ENCODE measurements at places on chromosomes 2 and 18. TPM values are rescaled to one million over a fixed set of nuclear protein-coding genes. Genes with fewer than 3 reads are reported as not detected.

Gene ACVR2A
- 5.6 TPM for polyA plus RNA-seq

Gene TNFRSF11A
- 0.33 TPM for polyA plus RNA-seq

Gene PLGLB2
- 0.78 TPM for polyA plus RNA-seq

Gene KCNG2
- not detected for polyA plus RNA-seq

GRCh38 chr2:206379266-206379665 lies 64.1 kb upstream of the ADAM23 start:
- H3K4me1 ChIP-seq, result peaks cover 8% of the 10 kb centered on the region
- no peaks in the 10 kb centered on the region for H3K27me3 ChIP-seq
- H3K4me3 ChIP-seq, result no peak overlapping the region
- H3K27ac ChIP-seq, result peak overlapping the region; percentile 31
- no peak for DNase-seq
- no peaks in the 10 kb centered on the region for H3K36me3 ChIP-seq

DNA sequence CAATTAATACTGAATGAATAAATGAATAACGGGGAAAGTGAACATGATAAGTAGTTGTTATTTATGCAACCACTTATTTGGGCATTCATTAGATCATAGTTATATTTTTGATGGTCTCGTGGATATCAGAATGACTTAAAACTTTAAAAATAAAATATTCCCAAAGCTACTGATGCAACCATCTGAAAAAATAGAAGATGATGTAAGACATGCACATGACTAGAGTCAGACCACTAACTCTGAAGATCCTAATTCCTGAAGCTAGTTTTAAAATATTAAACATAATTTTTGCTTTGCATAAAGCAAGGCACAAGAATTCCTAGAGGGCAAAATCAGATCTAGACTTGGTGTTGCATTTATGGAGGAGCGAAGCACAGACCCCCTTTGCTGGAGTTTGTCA lies 616.1 kb downstream of the IRS1 start:
- no peaks in the 10 kb centered on the region for H3K4me1 ChIP-seq
- DNase-seq, result no peak
- no peaks in the 10 kb centered on the region for H3K27me3 ChIP-seq
- H3K36me3 ChIP-seq, result no peaks in the 10 kb centered on the region
- no peak overlapping the region for H3K4me3 ChIP-seq

GRCh38 chr2:84301717-84302116 lies 157.4 kb downstream of the SUCLG1 start:
- no peak overlapping the region for H3K4me3 ChIP-seq
- H3K27ac ChIP-seq, result no peak overlapping the region
- H3K36me3 ChIP-seq, result no peaks in the 10 kb centered on the region

- no peaks in the 10 kb centered on the region for H3K36me3 ChIP-seq
- H3K4me1 ChIP-seq, result peaks cover 8% of the 10 kb centered on the region
- H3K4me3 ChIP-seq, result no peak overlapping the region
- no peaks in the 10 kb centered on the region for H3K27me3 ChIP-seq
- H3K27ac ChIP-seq, result no peak overlapping the region
Measured at GRCh38 chr2:173753441-173753840, 211.7 kb downstream of the SP3 start.

DNA sequence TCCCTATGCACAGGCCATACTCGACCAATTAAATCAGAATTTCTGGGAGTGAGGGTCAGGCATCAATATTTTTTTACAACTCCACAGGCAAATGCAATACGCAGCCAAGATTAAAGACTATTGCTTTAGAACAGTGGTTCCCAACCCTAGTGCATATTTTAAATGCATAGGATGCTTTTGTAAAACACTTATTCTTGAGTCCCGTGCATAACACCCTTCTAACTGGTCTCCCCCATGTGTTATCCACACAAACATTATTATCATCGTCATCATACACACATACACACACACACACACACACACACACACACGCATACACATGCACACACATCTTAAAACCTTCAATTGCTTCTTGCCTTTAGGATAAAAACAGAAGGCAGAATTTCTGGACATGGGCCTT lies 145.0 kb upstream of the PELI1 start:
- H3K4me1 ChIP-seq, result peaks cover 22% of the 10 kb centered on the region
- no peaks in the 10 kb centered on the region for H3K27me3 ChIP-seq
- H3K36me3 ChIP-seq, result no peaks in the 10 kb centered on the region

DNA sequence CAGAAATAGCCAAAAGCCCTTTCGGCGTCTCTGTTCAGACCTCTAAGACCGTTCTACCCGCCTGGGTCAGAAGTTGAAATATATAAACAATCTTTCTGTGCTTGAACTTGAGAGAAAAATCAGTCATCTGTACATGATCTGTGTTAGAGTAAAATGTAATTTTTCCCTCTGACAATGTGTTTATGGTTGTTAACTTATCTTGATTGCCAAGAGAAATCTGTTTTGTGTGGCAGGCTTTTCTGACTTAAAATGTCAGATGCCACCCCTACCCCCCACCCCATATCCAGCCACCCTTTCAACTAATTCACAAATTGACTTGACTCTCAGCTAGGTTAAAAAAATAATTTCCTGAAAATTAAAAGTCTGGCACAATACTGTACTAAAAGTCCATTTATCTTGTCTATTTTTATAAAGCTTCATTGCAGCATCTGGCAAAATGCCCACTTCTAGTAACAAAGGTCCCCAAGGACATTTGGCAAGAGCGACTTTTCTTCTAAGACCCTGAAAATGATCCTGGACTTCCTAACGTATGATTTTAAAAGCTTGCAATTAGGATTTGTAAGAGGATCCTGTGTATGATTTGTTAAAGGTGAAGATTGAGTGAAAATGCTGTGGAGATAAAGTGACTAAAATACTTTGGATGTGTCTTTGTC lies 304.2 kb downstream of the EPHA4 start:
- H3K36me3 ChIP-seq, result no peaks in the 10 kb centered on the region
- H3K4me1 ChIP-seq, result peaks cover 7% of the 10 kb centered on the region
- H3K4me3 ChIP-seq, result no peak overlapping the region
- DNase-seq, result no peak
- no peak overlapping the region for H3K27ac ChIP-seq

DNA sequence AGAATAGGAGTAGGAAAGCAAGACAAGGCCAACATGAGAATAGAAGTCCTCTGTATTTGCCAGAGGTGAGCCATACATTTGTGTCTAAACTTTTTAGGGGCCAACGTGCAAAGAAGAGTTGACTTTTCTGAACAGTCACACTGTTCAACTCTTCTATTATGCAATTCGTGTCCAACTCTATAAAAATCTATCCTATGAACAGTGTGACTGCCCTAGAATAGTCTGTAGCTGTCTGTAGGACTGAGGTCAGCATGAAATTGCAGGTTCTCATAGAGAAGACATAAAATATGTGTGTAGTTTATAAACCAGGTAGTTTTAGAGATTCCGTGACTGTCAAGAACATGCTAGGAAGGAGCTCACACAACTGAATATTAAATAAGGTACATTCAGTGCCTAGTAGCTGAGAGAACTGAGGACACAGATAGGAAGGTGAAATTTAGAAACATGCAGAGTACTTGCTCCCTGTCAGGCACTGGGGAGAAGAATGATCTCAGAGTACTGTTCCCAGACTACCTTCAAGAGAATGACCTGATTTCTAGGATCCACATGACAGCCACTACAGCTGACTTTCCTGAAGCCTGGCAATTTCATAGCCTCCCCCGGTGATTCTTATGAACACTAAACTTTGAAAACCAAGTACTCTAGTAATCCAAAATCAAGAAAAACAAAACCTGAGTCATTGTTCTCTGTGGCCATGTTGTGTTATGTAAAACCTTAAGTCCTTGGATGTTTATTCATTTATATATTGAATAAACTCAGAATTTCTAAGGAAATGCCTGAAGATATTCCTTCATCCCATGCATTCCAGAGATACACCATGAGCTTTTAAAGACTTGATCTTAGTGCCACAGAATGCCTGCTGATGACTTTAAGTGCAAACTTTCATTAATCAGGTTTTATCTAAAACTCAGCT lies 201.5 kb upstream of the BOD1L2 start:
- H3K4me3 ChIP-seq, result no peak overlapping the region
- H3K27ac ChIP-seq, result peak overlapping the region; percentile 5
- H3K4me1 ChIP-seq, result peaks cover 8% of the 10 kb centered on the region
- H3K36me3 ChIP-seq, result no peaks in the 10 kb centered on the region
- no peaks in the 10 kb centered on the region for H3K27me3 ChIP-seq
- DNase-seq, result no peak

- no peak for DNase-seq
- H3K4me1 ChIP-seq, result peaks cover 92% of the 10 kb centered on the region
- H3K27ac ChIP-seq, result peak overlapping the region; percentile 71
- no peaks in the 10 kb centered on the region for H3K36me3 ChIP-seq
- no peak overlapping the region for H3K4me3 ChIP-seq
- H3K27me3 ChIP-seq, result no peaks in the 10 kb centered on the region
Measured at GRCh38 chr2:159090514-159091201, 122.2 kb downstream of the TANC1 start.

DNA sequence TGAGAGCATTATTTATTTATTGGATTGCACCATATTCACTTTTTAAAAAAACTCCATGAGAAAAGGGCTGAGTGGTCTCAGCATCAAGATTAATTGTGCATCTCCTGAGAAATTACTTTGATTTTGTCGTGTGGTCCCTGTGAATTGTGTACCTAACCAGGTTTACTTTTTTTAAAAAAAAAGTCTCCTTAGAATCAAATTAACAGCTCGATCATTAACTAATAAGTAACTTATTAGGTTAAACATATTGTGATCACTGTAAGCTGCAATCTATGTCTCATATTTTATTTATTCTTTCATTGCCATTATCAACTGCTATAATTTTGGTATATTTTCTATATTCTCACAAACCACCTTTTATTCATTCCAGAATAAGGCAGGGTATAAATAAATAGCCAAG lies 318.2 kb downstream of the ADCYAP1 start:
- H3K4me3 ChIP-seq, result no peak overlapping the region
- no peaks in the 10 kb centered on the region for H3K27me3 ChIP-seq
- H3K4me1 ChIP-seq, result no peaks in the 10 kb centered on the region
- DNase-seq, result no peak
- no peak overlapping the region for H3K27ac ChIP-seq

DNA sequence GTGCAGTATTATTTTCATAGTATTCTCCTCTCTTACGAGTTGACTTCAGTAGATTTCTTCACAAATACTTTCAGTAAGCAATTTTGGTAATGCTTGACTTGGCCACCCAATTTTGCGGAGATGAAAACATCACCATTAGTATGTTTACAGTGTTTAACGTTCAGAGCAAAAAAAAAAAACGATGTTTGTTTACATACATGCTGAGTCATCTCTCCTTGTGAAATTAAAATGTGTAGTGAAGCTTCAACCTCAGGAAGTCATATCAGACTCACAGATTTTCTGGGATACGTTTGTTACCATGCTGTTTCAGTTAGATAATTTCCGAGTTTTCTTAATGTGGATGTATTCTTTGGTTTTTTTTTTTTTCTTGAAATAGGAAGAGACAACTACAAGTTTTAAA lies 100.1 kb downstream of the CTNNA2 start:
- no peaks in the 10 kb centered on the region for H3K4me1 ChIP-seq
- H3K27ac ChIP-seq, result no peak overlapping the region
- no peaks in the 10 kb centered on the region for H3K36me3 ChIP-seq
- DNase-seq, result no peak

Measured in heart right ventricle (tissue), 16 donors.